Bronchial epithelial cell (primary cell): ENCODE measurements at places on chromosomes 2 and 18. TPM values are rescaled to one million over a fixed set of nuclear protein-coding genes. Genes with fewer than 3 reads are reported as not detected.

Gene EPB41L3
- total RNA-seq = 0.53 and 7.4 TPM in 2 replicates

Gene NTSR2
- total RNA-seq = not detected in 2 replicates

Gene MYOM1
- total RNA-seq = 0.26 and 0.38 TPM in 2 replicates

Gene TWIST2
- 4.6 and 7.4 TPM in 2 replicates for total RNA-seq

Gene CROCC2
- total RNA-seq = 0.26 TPM in 1 of 2 replicates, not detected in the other

- DNase-seq = peak; percentile 93
Measured at GRCh38 chr2:43519643-43520221, 76.1 kb downstream of the THADA start.

GRCh38 chr2:24881158-24881557 lies 38.9 kb downstream of the ADCY3 start:
- no peak for DNase-seq
